Right ventricle myocardium superior (tissue), 1 donor: ENCODE measurements at places on chromosomes 11 and 22. TPM values are rescaled to one million over a fixed set of nuclear protein-coding genes. Genes with fewer than 3 reads are reported as not detected.

The ACR gene
- 0.43 TPM for total RNA-seq

- DNase-seq = no peak
These were observed 30.5 kb upstream of the GCAT start for GRCh38 chr22:37777122-37777687.

DNA sequence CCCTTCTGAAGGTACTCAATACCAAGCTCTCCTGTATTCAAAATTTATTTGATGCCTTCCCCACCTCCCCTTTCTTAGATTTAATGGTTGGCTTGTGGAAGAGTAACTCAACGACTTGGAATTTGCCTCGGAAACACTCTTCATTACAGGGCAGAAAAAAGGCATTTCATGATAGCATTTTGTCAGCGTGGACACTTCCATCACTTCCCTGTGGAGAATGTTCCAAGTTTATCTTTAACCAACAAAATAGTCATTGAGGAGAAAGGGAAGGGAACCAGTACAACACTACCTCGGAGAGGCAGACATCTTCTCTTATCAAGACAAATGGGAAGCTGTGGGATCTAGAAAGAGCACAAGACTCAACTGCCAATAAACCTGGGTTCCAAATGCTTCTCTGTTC lies 177.2 kb upstream of the MTMR2 start:
- DNase-seq = no peak

DNA sequence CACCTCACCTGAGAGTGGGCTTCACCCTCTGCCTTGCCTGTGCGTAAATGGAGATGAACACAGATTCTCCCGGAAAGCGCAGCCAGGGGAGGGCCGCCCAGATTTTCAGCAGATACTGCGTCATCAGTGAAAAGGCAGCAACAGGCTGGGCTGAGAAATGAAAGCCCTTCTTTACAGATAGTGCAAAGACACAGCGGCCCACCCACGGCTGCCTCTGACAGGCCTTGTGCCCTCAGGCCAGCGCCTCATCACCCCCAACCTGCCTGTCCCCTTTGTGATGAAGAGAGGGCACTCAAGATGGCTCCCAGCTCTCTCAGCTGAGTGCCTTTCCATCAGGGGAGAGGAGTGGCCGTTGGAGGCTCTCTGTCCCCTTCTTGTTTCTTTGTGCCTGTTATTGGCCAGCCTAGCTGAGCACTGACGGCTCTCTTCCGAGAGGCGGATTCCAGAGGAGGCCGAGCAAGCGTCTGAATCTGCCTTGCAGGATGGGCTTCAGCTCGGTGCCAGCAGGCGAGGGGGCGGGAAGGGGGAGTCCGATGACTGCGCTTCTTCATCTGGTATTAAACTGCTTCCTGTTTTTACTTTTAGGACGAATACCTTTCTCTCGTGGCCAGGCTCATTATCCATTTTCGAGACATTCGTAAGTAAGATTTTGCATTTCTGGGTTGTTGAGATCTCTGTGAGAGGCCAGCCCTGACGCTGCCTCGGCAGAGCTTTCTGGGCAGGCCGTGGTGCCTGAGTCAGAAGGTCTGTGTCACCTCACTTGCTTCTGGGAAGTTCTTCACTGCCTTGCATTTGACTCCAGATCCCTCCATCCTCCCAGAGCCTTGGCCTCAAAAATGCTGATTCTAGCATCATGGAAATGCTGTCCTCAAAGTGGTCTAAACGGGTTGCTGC lies 43.7 kb downstream of the MED15 start:
- no peak for DNase-seq

GRCh38 chr11:72190631-72191071 lies 1.3 kb upstream of the FOLR1 start:
- DNase-seq = no peak

- DNase-seq = no peak
These were observed 392.3 kb upstream of the LRRC4C start for GRCh38 chr11:41851743-41852142.

DNA sequence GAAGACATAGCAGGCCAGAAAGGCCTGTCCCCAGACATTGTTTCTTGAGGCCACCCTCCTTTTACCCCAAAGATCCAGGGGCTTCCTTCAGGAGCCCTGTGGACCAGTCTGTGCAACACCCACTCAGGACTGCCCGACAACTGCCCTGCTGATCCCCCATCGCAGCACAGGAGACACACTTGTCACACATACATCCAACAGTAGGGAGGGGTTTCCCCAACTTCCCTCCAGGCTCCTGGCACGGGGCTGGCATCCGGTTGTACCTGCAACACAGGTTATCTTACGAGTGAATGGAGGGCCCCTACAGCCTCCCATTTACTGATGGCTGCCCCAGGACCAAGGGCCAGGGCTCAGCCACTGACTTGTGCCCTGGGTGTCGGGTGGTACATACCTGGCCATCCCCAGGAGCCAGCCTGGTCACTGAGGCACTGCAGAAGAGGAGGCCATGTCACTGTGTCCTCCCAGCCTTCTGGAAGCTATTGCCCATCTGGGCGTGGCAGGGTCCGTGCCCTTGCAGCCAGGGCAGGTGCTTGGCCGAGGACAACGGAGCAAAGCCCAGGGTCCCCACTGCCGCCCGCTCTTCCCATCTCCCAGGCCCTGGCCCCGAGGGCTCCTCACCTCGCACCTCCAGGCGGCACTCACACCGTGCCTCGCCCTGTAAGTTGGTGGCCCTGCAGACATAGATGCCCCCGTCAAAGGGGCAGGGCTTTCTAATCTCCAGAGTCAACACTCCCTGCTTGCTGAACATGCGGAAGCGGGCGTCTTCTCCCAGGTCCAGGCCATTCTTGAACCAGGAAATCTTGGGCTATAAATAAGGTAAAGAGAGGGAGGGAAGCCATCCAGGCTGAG lies 20.8 kb downstream of the MYBPC3 start:
- DNase-seq = no peak

The HTR3A gene
- total RNA-seq = not detected

DNA sequence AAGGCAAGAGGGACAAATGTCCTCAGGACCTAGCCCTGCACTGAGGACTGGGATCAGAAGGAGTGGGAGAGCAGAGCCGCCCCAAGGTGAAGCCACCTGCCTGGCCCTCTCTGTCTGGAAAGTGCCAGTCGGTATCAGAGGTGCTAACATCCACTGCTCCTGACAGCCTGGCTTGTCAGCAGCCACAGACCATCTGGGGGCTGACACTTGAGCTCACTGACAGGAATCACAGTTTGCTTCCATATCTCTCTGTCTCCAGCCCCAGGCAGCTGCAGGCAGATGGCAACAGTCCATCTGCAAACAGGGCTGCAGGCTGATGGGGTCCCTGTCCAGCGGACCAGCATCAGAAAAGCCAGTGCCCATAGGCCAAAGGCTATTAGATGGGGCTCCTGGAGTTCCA lies 5.5 kb downstream of the OPCML start:
- DNase-seq = peak; percentile 54

The APOA1 gene
- 8.4 TPM for total RNA-seq

The MMP20 gene
- not detected for total RNA-seq

The HSD17B12 gene
- total RNA-seq = 63.3 TPM

DNA sequence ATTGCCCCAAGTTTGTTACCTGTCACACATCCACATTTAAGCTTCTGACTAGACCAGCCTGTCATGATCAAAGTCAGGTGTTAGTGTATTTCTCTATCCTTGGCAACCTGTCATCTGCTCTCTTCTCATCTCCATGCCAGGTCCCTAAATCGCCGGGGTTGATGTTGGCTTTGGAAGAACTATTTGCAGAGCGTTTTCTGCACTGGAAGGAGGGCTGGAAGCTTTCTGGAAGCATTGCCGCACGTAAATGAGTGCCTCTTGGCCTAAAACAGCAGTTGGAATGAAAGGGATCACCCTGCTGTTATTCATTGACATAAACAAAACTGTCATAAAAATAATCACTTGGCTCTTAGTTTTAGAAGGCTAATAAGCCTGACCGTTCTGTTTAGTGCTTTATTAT lies 1.4 kb downstream of the TTC12 start:
- no peak for DNase-seq

The C22orf15 gene
- not detected for total RNA-seq

DNA sequence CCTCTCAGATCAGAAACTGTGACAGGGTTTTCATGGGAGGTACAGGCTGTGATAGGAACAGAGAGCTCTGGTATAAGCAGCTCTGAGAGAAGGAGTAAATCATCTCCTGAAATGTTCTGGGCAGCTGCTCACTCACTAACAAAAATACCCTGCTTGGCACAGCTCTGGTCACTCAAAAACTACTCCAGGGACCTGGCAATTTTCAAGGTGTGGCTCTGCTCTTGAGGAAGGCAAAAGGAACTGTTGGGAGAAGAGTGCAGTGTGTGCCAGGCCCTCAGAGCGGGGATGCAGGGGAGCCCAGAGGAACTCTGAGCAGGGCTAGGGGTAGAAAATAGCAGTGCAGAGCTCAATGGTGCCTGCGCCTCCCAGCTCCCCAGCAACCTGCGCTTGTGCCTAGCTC lies 180.5 kb upstream of the ZBED5 start:
- DNase-seq = no peak

DNA sequence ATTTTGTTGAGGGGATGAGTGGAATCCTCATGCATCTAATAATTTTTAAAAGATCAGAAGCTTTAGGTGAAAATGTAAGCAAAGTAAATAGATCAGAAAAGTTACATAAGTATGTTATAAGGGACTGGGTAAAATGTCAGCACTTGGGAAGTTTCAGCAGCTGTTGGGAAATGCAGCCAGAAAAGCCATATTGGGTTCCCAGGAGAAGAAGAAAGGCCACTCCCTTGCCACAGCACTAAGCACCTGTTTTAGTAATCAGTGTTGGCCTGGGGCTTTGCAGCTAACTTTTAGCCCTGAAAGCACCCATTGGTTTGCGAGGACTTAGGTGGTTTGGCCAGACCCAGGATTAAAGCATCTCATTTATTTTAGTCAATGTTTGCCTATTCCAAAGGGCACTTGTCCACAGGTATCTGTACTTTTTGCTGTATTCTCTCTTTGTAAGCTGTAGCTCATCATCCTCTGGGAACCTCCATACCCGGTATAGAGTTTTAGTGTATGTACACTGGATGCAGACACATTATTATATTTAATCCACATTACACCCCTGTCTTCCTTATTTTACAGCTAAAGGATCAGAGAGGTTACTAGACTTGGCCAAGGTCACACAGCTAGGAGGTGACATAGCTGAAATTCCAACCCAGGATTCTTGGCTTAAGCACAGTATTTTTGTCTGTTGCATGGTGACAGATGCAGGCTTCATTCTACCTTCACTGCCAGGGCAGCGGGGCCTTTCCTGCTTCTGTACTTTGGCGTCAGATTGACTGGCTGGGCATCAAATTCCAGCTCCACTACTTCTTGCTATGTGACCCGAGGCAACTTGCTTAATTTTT lies 127.7 kb upstream of the SESN3 start:
- peak; percentile 44 for DNase-seq

The NRGN gene
- total RNA-seq = 3.6 TPM

The TIMM10 gene
- total RNA-seq = 64.8 TPM

DNA sequence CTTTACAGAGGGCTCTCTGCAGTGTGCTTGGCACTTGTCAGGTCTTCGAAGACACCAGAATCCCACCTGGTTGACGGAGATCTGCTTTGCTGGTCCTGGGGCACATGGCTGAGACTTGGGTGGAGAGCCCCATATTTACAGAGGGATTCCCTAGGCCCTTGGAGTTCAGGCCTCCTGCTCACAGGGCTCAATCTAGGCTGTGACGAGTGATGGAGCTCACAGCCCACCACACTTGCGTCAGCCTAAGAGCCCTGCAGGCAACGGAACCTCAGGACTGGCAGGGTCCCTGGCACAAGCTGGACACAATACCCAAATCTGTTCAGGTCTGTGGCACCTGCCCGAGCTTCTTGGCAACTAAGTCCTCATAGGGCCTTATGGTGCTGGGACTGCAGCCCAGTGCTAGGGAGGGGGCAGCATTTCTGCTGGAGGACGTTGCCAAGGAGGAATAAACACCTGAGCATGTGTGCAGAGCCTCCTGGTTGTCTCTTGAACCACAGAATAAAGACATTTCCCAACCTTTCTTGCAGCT lies 59.1 kb downstream of the KCNC1 start:
- DNase-seq = no peak

DNA sequence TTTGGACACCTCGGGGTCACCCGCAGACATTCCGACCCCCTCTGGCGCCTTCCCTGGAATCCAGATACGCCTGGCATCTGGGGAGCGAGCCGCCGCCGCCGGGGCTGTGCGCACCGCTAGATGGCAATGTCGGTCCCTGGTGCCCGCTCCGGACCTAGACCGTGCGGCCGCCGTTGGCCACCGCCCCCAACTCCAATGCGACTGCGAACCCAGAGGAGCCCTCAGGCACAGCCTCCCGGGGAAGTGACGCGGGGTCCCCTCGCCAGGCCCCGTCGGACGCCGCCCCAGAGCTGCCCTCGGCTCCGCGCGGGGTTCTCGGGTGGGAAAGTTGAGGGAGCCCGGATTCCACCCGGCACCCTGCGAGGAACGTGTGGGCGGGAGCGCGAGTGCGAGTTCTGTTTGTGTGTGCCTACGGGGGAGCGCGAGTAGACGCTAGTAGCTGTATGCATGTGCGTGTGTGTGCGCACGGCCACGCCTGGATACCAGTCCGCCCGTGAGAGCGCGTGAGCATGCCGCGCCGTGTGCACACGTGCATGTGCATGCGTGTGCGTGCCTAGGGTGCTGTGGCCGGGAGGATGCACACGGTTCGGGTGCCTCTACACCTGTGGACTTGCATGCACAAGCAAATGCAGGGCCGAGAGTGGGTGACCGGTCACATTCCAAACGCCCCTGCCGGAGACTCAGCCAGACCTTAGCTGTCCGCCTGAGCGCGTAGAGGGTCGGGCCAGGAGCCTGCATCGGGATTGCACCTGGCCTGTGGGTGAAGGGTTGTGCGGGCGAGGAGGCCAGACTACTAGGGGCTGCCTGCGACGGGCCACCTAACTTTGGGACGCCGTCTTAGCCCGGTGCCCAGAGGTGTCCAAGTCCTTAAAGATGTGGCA lies 1.9 kb downstream of the CHRM4 start:
- peak; percentile 83 for DNase-seq

DNA sequence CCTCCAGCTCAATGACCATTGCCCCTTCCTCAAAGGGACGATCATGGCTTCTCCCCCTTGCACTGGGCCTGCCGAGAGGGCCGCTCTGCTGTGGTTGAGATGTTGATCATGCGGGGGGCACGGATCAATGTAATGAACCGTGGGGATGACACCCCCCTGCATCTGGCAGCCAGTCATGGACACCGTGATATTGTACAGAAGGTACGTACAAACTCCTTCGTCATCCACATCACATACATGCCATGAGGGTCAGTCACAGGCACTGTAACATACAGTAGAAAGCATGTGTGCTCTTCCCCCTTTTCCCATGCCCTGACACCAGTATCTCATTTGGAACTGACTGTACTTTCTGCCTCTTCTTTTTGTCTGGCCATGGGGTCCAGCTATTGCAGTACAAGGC lies 4.0 kb downstream of the TAF10 start:
- DNase-seq = no peak

DNA sequence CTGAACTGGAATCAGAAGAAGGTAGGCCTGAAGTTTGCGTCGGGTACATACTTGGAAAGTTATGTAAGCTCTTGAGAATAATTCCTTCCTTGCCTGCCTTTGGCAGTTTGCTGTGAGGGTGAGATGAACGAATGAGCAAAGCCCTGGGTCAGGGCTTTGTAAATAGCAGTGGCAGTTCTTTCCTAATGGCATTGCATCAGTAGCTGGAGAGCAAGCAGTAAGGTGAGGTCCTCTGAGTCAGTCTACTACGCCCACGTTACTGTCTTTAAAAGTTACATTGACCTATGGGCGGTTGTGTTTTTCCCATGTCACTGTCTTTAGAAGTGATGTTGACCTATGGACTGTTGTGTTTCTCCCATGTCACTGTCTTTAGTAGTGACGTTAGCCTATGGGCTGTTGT lies 179.1 kb upstream of the E2F8 start:
- DNase-seq = no peak

The SERPIND1 gene
- 0.08 TPM for total RNA-seq

The FAM227A gene
- total RNA-seq = 0.43 TPM

The MUC6 gene
- total RNA-seq = not detected
